ENCODE measurements at places on chromosomes 5 and 9. TPM values are rescaled to one million over a fixed set of nuclear protein-coding genes. Genes with fewer than 3 reads are reported as not detected.

DNA sequence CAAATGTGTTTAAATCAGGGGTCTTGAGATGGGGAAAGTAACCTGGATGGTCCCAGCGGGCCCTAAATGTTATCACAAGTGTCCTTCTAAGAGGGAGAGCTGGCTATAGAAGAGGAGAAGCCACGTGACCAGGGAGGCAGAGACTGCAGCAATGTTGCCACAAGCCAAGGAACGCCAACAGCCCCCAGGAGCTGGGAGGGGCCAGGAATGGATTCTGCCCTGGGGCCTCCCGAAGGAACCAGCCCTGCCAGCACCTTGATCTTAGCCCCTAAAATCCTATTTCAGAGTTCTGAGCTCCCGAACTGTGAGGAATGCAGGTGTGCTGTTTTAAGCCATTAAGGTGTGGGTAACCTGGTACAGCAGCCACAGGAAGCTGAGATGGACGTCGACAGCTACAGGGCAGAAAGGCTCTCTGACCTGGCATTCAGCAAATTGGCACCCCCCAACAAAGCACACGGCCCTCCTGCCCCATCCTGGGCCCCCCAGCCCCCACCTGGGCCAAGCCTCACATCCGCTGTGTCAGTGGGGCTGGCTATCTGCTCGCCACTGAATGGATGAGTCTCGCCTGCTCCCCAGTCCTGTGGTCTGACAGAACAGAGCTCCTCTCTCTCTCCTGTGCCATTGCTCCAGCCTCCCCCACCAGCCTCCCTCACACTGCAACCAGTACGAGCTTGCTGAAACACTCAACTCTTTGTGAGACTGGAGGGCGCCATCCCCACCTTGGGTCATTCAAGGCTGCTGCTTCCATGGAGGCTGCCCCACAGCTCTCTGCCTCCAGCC is 78.8 kb downstream of the ADAMTS2 start:
- no peak for DNase-seq

- DNase-seq, result no peak
These were observed 61.4 kb downstream of the WDR41 start for GRCh38 chr5:77430726-77431125.

DNA sequence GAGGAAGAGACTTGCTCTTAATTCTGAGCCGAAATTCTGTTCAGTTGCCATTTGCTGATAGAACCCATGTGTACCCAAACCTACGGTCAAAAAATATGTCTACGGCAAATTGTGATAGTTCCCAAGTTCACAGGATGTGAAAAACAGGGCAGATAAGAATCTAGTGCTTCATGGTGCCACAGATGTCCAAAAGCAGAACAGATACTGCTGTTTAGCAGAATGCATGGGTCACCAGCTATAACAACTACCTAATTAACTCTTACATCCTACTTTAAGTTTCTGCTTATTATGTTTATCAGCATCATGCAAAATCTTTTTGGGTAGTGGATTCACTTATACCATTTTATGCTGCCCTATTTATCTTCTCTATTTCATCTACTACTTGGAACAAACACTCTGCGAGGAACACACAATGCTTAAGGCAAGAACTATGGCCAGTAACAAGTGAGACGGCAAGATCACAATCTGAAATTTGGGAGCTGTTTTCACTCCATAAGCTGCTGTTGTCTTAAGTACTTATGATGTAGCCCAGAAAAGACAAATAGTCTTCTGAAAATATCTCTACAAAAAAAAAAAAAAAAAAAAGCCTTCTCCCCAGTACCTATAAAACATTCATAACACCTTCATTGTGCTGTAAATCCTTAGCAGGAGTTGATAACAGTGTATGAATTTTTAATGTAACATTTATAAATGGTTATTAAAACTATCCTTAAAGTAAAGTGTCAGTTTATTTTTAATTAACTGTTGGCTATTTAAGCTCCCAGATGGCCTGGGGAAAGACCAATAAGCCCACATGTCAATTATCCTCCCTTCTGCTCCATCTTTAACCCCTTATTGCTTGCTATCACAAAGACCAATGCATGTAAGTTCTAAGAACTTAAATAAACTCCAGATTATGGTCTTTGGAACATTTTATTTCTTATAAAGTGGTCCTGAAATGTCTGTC is 232.3 kb downstream of the TLR4 start:
- DNase-seq, result no peak

DNA sequence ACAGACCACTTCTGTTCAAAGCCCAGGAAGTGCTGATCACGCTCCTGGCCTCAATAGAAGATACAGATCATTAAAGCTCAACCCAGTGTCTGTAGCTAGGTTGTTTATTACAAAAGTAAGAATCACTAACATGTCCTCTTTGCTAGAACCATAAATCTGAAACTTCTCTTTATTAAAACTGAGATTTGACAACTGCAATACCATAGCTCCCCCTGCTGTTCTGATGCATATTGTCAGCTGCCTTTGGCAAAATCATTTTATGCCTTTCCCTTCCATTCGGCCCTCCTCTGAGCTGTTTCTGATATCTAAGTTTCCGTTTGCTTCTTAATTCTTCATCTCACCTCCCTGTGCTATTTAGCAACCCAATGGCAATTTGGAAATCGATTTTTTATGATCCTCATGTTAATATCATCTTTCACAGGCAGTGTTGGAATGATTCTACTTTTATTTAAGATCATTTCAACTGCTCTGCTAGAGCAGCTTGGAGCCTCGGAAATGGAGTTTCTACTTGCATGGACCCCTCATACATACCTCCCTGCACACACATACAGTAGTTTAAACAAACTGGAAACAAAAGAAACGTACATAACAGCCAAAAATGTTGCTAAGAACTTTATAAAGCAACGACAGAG is 998.8 kb downstream of the MAT2B start:
- DNase-seq, result peak; percentile 75

DNA sequence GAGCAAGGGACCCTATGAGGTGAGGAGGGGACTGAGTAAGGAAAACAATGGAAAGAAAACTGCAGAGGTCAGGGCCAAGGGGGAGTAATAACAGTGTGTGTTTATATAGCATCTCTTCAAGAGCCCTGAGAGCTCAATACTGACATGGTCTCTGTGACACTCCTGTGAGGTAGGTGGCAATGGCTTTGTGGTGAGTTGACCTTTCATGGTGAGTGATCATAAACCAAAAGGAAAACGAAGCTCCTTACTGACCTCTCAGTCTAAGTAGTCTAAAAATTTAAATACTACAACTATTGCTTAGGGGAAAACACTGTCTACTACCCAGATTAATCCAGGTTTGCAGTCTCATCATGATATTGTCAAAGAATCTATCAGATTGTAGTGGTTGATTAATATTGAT is 130.9 kb downstream of the SNCAIP start:
- no peak for DNase-seq

DNA sequence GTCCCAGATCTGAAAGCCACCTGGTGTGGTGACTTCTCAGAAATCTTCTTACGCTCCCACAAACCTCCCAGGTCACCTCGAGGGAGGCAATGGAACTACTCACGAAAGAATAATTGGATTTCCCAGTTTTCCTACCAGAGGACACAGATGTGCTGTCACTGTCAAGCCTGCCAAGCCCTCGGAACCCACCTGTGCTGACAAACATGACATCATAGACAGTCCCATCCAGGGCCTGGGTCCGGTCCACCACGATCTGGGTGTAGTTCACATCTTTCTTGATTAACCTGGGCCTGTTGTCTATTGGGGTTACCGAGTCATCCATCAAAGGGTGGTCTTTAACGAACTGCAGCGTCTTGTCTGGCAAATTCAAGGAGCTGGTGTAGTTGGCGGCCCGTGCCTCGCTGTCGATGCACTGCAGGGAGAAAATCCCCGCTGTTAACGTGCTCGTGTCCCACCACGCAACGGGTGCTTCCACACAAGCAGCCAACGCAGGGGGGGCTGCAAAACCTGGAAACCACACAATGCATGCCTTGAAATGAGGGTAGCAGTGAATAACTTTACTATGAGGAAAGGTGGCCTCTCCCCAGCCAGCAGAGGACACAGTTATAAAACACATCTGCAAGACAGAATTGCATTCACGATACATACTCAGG is 69.0 kb downstream of the SECISBP2 start:
- DNase-seq, result no peak

GRCh38 chr9:117523531-117524153 is 108.8 kb upstream of the ASTN2 start:
- no peak for DNase-seq

DNA sequence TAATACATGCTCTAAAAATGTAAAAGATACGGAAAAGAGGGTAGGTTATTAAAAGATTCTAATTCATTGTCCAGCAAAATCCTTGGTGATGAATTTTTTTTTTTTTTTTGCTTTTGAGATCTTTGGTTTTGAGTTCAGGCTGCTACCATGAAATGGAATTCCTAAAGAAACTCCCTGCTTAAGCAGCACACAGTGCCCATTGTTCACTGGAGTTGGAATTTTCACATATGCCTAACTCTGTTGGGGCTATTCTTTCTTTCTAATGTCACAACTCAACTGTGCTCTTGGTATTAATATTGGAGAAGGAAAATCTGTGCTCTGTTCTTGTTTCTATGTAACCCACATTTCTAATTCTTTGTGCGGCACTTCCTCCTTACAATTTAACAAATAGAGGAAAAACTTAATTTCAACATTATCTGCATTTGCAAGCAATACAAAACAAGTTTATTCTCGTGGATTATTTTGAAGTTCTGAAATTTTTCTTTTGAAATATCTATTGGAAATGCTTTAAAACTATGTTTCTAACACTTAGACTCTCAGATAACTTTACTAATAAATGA is 21.6 kb downstream of the MATR3 start:
- no peak for DNase-seq

GRCh38 chr5:136484808-136485325 is 119.5 kb upstream of the TRPC7 start:
- DNase-seq, result no peak

DNA sequence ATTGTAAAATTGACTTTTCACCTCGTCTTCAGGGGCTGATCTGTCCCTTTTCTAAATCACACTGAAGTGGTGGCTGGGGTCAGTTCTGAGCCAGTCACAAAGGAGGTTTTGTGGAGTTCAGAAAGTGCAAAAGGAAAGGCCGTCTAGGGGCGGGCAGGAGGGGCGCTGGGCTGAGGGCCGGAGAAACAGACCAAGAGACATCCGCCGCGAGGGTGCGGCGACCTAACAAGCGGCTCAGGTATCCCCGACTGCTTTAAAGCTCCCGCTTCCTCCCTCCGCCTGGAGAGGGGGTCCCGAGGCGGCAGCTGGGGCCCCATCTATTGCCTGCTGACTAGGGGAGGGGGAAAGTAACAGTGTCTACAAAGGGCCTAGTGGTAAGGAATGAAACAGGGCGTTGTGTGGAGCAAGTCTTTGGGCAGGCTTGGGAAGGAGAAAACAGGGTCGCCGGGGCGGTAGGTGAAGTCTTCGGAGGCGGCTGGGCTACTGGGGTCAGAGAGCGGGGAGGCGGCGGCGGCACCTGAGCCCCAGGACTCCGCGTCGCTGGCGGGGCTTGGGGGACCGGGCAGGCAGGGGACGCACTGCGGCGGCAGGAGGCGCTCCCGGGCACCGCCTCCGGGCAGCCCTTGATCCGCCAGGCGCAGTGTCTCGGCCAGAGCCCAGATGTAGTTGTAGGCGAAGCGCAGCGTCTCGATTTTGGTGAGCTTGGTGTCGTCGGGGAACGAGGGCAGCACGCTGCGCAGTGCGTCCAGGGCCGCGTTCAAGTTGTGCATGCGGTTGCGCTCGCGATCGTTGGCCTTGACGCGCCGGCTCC is 950 bp downstream of the NEUROG1 start:
- DNase-seq, result no peak

DNA sequence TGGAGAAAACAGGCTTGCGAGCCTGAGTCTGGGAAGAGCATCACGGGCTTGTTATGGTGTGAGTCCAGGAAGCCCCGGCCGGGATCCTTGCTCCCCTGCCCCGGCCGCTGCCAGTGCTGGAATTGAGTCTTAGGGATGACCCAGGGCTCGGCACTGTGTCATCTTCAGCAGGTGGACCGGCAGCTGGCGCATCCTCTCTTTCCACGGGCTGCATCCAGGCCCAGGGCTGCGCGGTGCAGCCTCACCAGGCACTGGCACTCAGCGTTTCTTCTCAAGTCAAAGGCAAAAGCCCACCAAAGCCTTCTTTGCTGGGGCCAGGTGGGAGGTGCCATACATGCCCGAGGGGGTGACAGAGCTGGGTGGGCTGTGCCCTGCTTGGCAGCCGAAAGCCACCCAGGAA is 46.6 kb downstream of the COL5A1 start:
- peak; percentile 18 for DNase-seq

DNA sequence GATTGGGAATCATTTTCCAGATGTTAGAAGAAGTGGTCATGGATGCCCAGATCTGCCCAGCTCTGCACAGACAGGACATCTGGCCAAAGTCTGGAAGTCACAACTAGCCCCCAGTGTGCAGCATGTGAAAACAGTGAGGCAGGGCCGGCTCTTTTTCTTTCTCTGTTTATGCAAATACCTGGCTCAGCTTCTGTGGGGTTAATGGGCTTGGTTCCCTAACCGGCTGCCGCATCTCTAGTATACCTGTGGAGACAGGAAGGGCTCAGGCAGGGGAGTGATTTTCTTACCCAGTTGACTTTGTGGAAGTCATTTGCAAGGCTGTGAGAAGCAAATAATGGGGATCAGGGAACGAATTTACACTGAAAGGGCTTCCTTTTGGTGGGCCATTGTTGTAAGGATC is 254.8 kb upstream of the PANK3 start:
- DNase-seq, result no peak

DNA sequence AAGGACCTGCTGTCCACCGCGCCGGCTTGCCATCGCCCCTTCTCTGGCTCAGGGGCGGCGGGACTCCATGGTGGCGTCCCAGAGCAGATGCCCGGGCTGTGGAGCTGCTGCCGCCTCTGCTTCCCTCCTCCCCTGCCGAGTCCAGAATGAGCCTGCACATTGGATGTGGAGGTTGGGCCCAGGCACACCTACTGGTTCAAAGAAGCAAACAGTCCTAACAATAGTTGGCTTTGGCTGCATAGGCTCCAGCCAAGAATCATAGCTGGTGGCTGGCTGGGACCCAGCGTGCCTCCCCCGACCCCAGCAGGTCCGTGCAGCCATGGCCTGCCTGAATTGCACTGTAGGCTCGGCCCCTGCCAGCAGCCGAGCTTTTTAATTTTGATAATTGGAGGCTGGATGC is 25.8 kb downstream of the ADAMTSL2 start:
- no peak for DNase-seq

DNA sequence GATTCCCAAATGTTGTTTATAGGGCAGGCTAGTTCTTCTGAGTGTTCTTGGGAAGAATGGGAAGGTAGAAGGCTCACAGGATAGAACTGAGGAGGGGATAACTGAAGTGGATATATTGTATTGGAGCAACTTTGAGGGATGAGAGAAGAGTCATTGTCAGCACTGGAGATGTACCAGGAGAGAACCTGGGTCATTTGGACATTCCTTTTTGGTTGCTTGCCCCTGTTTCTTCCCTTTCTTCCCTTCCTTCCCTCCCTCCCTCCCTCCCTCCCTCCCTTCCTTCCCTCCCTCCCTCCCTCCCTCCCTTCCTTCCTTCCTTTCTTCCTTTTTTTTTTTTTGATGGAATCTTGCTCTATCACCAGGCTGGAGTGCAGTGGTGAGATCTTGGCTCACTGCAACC is 45.3 kb downstream of the RALGPS1 start:
- no peak for DNase-seq

GRCh38 chr9:93496285-93496684 is 42.9 kb upstream of the FAM120AOS start:
- DNase-seq, result no peak

TRIM14 gene
- 44.9 TPM for total RNA-seq

PCDHGC4 gene
- 0.75 TPM for total RNA-seq

MAPK9 gene
- total RNA-seq, result 41.3 TPM

CDKN2B-AS1 gene
- 78.7 TPM for total RNA-seq

IPO11 gene
- 17.6 TPM for total RNA-seq

LNPEP gene
- 38.2 TPM for total RNA-seq
